ENCODE measurements at places on chromosomes 7 and 10.

GRCh38 chr10:6044751-6045313 is 17.3 kb downstream of the IL2RA start:
- no peak for DNase-seq

- DNase-seq, result no peak
These were observed 20.3 kb upstream of the PRKCQ start for GRCh38 chr10:6600224-6600987.

- no peak for DNase-seq
These were observed 36.5 kb downstream of the SKIDA1 start for GRCh38 chr10:21488957-21489446.

GRCh38 chr10:77285529-77286182 is 352.0 kb downstream of the KCNMA1 start:
- no peak for DNase-seq

DNA sequence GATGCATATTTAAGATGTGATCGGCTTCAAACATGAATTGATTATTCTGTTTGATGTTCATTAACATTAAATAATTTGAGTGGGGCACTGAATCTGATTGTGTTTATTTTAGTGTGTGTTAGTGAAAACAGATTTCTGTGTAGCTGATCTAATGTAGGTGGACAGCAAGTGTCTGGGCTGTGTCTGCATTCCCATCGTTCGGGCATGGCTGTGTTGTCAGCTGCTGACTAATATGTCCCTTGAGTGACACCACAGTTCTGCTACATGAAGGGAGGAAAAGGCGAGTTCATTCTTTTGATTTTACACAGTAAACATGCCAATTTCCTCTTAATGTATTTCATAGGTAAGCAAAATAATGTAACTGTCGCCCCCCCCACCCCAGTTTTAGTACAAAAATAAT is 203.0 kb downstream of the CNTNAP2 start:
- DNase-seq, result peak; percentile 63

DNA sequence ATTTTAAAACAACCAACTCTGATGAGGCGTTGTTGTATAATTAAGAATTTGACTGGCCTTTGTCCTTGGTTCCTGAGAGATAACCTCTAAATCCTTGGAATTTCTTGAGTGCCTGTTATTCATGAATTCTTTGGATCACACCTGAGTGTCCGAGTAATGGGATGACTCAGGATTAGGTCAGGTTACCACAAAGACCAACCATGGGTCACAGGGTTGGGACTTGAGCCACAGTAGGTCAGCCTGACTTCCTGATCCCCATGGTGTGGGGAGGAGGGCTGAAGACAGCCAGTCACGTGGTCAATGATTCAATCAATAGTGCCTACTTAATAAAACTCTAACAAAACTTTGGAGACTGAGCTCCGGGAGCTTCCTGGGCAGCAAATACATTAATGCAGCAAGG is 192.5 kb downstream of the GFRA1 start:
- no peak for DNase-seq

- DNase-seq, result no peak
These were observed 50.8 kb upstream of the SLC29A3 start for GRCh38 chr10:71268247-71268691.

DNA sequence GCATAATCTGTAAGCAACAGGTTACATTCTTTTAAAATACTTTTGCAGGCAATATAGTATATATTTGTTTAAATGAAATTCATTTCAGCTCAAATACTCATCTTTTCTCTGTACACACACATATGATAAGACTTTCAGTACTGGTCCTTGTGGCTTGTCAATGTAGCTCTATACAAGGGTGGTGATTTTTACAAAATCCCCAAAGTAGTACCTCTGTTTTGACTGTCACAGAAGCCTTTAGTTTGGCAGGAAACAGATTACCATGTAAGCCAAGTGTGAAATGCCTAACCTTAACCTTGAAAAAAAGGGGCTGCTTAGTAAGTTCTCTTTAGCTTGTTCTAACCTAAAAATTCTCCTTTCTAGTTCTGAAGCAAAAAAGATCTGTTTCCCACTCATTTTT is 87.9 kb downstream of the KCND2 start:
- DNase-seq, result no peak

DNA sequence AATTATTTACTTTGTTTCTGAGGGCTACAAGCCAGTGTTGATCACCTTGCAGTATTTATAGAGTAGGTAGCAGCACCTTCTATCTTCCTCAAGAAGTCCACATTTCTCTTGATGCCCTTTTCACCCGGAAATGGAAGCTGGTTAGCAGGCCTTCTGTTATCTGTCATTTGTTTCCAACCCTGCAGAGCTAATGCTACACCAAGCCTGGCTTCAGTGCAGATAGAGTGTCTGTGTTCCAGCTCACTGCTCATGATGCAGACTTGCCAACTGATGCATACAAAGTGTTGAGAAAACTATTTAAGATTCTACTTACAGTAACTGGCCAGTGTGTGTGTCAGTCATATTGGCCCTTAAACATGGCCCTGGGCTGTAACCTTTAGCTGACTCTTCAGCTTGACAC is 301.0 kb downstream of the LHFPL3 start:
- peak; percentile 26 for DNase-seq

DNA sequence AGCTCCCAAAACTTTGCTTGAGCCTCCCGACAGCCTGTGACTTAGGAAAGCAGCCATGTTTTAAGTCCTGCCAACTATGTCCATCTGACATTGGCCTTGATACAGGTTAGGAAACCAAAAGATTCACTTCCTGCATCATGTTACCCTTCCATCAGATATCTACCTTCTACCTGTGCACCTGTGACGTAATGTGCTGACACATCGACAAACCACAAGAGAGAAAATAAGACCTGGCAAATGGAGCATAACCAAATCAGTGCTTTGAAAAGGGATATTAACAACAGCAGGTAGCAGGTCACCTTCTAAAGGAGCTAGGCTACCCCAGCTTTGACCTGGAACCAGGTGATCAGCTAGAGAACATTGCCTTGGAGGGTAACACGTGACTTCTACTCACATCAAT is 14.8 kb upstream of the PRR15 start:
- no peak for DNase-seq

GRCh38 chr7:68433462-68434070 is 1164.7 kb upstream of the AUTS2 start:
- DNase-seq, result no peak

- peak; percentile 76 for DNase-seq
These were observed 110.5 kb downstream of the C10orf105 start for GRCh38 chr10:71608819-71609768.

DNA sequence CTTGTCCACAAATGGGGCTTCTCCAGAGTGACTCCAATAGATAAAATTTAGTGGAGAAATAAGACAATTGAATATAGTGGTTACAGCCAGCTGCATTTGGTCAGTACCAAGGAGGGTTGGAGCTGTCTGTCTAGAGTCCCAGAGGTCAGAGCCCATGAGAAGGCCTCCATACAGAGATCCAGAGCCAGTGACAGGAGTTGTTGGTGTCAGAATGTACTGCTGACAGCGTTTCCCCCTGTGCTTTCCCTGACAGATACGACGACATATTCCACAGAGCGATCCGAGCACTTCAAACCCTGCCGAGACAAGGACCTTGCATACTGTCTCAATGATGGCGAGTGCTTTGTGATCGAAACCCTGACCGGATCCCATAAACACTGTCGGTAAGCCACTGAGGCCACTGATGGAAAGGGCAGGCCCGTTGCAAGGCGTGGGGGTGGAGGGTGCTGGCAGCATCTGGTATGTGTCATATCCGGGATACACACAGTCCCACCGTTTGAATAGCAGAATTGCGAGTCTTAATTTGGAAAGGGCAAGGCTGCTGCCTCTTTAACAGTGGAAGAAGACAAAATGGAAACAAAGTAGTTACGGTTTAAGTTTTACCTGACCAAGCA is 483.6 kb downstream of the NRG3 start:
- DNase-seq, result peak; percentile 62

DNA sequence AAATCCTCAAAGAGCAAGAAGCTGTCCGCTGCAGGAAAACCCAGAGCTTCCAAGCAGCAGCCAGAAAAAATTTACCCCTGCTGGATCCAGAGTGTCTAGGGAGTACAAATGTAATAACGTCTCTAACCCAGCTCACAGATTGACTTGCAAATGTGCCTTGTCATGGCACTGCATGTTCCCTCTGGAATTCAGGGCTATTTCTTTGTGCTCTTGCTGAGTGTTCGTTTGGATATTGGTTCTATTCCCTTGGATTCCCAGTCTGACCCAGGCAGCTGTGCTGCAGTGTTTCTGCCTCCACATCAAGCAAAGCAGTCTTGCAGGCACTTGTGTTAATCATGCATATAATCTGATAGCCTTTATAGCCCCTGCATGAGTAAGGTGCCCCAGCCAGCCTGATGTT is 209.9 kb upstream of the GHITM start:
- DNase-seq, result no peak

- DNase-seq, result no peak
These were observed 32.0 kb upstream of the CFAP46 start for GRCh38 chr10:132974249-132974796.

- DNase-seq, result no peak
These were observed 135.7 kb downstream of the LCOR start for GRCh38 chr10:96967847-96968246.

DNA sequence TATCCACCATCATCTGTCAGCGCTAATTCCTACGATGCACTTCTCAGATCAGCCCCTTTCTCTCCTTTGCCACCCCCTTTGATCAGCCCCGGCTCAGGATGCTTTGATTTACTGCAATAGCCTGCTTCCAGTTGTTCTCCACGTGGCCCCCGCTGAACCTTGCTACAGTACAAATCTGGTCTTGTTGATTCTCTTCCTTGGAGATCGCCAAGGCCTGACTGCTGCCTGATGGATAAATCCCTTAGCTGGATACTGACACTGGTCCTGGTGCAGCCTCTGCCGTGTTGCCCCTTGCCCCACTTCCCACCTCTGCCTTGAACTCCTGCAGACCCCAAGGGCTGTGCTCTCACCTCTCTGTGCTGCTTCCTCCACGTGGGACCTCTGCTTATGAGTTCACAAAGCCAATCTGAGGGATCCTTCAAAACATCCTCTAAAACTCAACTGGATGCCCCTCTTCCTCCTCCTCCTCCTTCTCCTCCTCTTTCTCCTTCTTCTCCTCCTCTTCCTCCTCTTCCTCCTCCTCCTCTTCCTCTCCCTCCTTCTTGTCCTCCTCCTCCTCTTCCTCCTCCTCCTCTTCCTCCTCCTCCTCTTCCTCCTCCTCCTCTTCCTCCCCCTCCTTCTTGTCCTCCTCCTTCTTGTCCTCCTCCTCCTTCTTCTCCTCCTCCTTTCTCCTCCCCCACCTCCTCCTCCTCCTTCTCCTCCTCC is 15.3 kb downstream of the PLXNA4 start:
- DNase-seq, result no peak

DNA sequence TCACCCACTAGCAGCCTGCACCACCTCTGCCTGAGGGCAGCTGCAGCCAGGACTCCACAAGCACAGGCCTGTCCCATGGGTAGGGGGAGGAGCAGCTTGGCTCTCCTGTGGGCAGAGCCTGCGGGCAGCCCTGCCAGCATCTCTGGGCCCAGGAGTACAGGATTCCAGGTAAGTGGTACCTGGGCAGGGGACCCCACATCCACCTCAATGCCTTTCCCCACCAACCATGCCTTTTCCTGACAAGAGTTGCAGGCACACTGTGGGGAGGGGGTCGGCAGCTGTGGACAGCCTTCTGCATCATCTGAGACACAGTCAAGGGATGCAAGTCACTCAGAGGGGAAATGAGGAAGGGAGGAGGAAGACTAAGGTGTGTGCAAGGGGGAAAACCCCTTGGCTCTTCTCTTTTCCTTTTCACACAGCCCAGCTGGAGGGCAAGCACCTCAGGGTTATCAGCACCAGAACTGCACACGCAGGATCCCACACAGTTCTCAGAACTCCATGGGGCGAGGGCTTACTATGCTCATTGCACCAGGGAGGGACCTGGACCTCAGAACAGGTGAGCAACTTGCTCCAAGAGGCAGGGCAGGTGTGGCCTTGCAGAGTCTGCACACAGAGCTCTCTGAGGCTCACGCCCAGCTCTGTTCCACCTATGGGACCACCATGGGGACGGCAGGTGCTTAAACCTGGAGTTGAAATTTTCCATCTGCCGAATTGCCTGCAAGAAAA is 16.5 kb upstream of the ANTXRL start:
- DNase-seq, result no peak

GRCh38 chr10:15254808-15255648 is 86.5 kb upstream of the NMT2 start:
- DNase-seq, result no peak

DNA sequence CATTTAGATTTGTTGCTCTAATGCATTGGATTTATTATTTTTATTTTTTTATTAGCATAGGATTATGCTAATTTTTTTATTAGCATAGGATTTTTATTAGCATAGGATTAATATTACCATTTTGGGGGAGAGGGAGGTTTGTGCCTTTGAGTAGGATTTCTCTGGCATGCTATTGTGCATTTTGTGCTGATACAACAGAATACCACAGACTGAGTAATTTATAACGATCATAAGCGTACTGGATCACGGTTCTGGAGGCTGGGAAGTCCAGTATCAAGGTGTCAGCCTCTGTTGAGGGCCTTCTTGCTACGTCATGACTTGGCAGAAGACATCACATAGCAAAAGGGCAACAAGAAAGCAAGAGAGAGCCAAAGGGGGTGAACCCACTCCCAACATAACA is 187.5 kb downstream of the XPNPEP1 start:
- no peak for DNase-seq

DNA sequence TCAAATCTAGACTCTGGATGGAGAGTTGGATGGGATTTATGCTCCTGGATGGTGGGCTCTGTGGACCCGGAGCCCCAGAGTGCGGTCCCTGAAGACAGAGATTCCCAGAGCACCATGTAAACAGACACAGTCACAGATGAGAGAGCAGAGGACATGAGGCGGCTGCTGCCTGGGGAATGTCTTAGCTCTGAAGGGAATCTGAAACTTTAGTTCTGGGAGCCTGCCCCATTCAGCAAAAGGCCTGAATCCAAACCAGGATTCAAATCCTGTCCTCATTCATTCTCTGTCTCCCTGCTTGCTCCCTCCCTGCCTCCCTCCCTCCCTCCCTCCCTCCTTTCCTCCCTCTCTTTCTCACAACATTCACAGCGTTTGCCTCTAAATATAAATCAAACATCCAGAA is 49.5 kb upstream of the CALD1 start:
- DNase-seq, result peak; percentile 15

DNA sequence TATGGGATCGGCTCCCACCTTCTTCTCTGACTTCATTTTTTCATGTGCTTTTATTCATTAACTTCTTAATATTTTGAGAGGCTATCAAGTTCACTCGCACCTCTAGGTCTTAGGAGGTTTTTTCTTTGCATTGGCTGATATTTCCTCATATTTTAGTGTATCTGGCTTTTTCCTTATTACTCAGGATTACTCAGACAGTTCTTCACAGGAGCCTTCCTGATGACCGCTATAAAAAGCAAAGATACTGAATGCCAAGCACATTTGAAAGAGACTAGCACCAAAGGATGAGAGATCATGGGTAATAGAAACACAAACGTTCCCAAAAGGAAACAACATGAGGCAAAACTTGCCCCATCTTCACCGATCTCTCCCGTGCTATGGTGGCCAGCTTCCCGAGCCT is 409.2 kb upstream of the KLF6 start:
- no peak for DNase-seq

GRCh38 chr7:85529831-85530230 is 343.0 kb upstream of the SEMA3D start:
- no peak for DNase-seq

- DNase-seq, result peak; percentile 85
These were observed 126.5 kb downstream of the SLIT1 start for GRCh38 chr10:97059006-97059871.

- no peak for DNase-seq
These were observed 152.2 kb downstream of the ARL4A start for GRCh38 chr7:12839508-12840153.

GRCh38 chr10:4771554-4772201 is 54.3 kb upstream of the AKR1E2 start:
- no peak for DNase-seq

GRCh38 chr10:8114741-8115617 is 60.5 kb downstream of the GATA3 start:
- DNase-seq, result no peak

Measured in SK-N-DZ (cell line).